ENCODE measurements at places on chromosomes 12 and 14. TPM values are rescaled to one million over a fixed set of nuclear protein-coding genes. Genes with fewer than 3 reads are reported as not detected.

BBOF1 gene
- polyA plus RNA-seq: 2.4 TPM

SLC8A3 gene
- not detected for polyA plus RNA-seq

MYH7 gene
- polyA plus RNA-seq: 0.08 TPM

KCNMB4 gene
- polyA plus RNA-seq: 0.51 TPM

CFAP73 gene
- polyA plus RNA-seq: 0.35 TPM

SERPINA12 gene
- not detected for polyA plus RNA-seq

RND1 gene
- 3.9 TPM for polyA plus RNA-seq

LMNTD1 gene
- polyA plus RNA-seq: not detected

PLEKHD1 gene
- polyA plus RNA-seq: 0.05 TPM

RHEBL1 gene
- polyA plus RNA-seq: 0.39 TPM

MLH3 gene
- 8.0 TPM for polyA plus RNA-seq

ZFYVE21 gene
- polyA plus RNA-seq: 56.5 TPM

CBLN3 gene
- 0.86 TPM for polyA plus RNA-seq

FGF6 gene
- not detected for polyA plus RNA-seq

FGF23 gene
- polyA plus RNA-seq: not detected

TMEM179 gene
- 0.02 TPM for polyA plus RNA-seq

RAD9B gene
- polyA plus RNA-seq: 0.28 TPM

KRT77 gene
- not detected for polyA plus RNA-seq

All from esophagus (tissue), 2 donors.